Hematopoietic multipotent progenitor cell (in vitro differentiated cells): ENCODE measurements at places on chromosomes 12 and 14. TPM values are rescaled to one million over a fixed set of nuclear protein-coding genes. Genes with fewer than 3 reads are reported as not detected.

Gene SERPINA10
- not detected for total RNA-seq

Gene PRH2
- total RNA-seq = not detected

Gene ABHD12B
- total RNA-seq = 0.27 TPM

Gene NTF3
- total RNA-seq = under 0.01 TPM

Gene LALBA
- not detected for total RNA-seq

Gene TESPA1
- total RNA-seq = 342 TPM
